Stimulated activated CD8-positive, alpha-beta memory T cell treated with anti-CD3 and anti-CD28 coated beads, Interleukin-15, amount 100 ng/mL, for 48 hours (primary cell): ENCODE measurements at places on chromosomes 4 and X.

DNA sequence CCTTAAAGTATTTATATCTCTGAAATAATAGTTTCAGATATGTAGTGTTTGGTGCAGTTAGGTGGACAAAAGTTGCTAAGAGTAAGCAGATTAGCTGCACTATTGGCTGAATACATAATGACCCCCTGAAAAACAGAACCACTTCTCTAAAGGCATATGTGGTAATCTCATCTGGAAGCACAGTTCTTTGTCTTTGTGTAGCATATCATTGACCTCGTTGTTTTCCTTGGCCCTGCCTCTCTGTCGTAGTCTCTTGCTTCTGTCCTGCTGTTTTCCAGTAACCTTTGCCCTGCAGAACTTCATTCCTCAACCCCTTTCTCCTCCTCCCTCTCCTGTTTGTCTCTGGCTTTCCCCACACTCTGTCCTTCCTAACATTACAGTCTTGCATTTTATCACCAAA, 41.4 kb downstream of the JADE3 start:
- no peak for DNase-seq

GRCh38 chr4:176964116-176964691, 171.5 kb upstream of the VEGFC start:
- no peak for DNase-seq

DNA sequence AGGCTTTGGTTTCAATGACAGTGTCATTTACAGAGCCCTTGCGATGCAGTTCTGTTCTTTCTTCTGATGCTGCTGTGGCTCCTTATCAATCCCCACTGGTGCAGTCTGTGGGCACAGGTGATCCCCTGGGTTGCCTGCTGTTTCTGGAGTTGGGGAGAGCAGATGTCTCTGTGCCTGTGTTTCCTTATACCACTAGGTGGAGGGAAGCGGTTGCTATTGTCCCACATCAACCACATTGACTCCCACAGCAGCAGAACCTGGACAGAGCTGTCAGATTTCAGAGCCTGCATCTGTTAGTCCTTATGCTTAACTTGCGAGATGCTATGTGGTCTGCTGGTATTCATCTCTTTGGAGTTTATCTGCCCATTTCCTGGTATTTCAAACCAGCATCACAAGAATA, 57.7 kb downstream of the NEIL3 start:
- DNase-seq: no peak

DNA sequence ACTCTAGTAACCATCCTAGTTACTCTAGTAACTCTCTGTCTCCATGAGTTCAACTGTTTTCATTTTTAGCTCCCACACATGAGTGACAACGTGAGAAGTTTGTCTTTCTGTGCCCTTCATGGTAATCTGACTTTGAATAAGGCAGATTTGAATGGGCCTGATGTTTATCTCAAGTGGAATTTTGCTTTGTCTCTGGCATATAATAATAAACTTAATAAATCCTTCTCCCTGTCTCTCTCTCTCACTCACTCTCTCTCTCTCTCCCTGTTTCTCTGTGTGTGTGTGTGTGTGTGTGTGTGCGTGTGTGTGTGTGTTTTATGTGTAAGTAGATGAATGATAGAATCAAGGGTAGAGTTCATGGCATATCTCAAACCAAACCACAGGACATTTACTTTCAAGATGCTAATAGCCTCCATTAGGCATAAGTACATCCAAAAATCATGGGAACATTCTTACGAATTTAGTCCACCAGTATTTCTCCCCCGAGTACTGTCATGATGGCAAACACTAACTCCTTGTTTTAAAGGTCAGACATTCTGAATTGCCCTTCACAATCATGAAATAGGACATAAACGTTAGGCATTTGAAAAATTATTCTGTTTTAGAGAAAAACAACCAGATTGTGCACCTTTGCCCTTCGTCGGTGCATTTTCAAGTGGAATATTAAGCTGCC, 193.1 kb downstream of the SPATA18 start:
- DNase-seq: no peak

GRCh38 chrX:11103006-11103405, 8.1 kb upstream of the HCCS start:
- DNase-seq: no peak

DNA sequence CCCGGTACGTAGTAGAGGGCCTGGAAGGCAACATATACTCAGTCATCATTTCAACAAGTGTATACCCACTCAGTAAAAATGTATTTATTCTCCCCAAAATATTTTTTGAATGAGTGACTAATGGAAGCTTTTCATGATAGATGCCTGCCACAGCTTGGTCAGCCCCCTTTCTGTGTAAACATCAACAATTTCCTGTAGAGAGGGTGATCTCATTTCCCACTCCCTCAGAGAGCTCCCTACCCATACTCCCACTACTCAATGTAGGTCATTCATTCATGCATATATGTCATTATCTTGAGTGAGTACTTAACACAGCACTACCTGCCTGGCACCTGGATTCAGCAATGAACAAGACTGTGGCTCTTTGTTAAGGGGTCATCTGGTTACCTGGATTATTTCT, 81.9 kb downstream of the STK32B start:
- no peak for DNase-seq

DNA sequence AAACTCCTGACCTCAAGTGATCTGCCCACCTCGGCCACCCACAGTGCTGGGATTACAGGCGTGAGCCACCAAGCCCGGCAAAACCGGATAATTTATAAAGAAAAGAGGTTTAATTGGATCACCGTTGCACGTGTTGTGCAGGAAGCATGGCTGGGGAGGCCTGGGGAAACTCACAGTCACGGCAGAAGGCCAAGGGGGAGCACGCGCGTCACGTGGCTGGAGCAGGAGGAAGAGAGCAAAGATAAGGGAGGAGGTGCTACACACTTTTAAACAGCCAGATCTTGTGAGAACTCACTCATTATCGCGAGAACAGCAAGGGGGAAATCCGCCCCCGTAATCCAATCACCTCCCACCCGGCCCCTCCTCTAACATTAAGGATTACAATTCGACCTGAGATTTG, 177.9 kb upstream of the TENM3 start:
- no peak for DNase-seq

DNA sequence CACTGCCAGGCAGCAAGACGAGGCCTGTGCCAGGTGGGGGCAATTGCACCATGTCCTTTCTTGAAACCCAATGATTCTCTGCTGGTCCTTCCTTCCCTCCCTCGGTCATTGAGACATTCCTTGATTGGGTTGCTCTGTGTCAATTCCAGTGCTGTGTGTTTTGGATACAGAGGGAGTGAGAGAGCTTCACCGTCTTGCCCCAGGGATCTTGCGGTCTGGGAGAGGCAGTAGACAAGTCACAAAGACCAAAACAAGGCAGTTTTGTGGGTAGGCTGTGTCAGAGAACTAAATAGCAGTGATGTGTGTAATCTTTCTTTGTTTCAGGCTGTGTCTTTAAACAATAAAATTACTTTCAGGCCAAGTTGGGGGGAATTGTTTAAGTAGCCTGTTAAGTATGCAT, 38.8 kb upstream of the TADA2B start:
- DNase-seq: no peak

- DNase-seq: no peak
Measured at GRCh38 chrX:21735038-21735767, 22.7 kb downstream of the SMPX start.

- DNase-seq: no peak
Measured at GRCh38 chr4:101678180-101678579, 112.3 kb upstream of the BANK1 start.

- DNase-seq: no peak
Measured at GRCh38 chrX:71652405-71652804, 14.9 kb upstream of the LOC101059915 start.

- DNase-seq: no peak
Measured at GRCh38 chrX:128051526-128051925, 677 bp downstream of the ACTRT1 start.

GRCh38 chrX:125203737-125204578, 115.7 kb upstream of the TEX13C start:
- no peak for DNase-seq

DNA sequence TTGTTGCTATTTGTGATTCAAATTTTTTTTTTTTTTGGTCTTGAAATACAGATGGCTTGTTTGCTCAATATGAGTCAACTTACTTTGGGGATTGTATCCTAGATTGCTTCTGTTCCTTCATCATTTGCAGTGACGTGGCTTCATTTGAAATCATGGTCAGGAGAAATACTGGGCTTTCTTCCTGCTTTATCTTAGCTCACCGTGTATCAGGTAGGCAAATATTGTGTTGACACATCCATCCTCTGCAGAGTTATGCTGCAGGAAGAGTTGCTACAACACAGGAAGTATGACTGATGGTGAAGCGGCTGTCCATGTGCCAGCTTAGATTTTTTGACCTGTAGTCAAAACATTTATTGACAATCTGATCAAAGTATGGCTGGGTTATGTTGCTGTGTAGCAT, 232.2 kb downstream of the C4orf33 start:
- no peak for DNase-seq

DNA sequence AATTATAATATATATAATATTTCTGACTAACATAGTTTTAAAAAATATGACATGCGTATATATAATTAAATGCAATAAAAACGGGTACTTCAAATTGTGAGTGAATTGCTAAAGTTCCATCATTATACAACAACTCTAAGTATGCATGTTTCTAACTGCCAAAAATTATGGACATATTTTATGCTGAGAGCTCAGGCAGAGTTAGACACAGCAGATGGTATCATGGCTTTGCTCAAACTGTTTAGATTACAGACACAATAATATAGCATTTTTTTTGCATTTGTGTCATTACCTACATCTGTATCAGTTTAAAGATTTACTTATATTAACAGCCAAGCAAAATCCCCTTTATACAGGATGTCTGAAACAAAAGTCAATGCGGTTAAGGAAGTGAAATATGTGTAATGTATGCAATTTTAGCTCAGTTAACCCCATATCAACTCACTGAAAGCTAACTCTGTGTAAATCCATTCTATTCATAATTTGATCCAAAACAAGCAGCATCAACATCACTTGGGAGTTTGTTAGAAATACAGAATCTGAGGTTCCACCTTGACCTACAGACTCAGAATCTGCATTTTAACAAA, 119.1 kb upstream of the CNKSR2 start:
- no peak for DNase-seq
